ENCODE measurements at places on chromosomes 12 and 14.

DNA sequence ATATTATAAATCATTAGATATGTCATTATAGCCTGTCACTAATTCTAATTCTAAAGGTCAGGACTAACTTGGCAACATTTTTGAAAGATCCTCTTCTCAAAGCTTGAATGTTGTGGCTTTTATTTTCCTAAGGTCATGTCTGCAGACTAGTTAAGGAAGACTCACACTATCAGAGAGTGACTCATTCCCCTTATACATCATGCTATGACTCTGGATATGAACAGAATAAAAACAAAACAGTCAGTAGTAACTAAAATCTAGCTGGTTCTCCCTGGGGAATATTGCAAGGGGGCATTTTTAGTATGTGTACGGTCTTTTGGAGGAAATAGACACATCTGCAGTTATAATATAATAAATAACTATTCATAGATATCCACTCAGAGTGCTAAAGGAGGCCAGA lies 170.6 kb downstream of the SLC2A13 start:
- no peak for DNase-seq

- DNase-seq = no peak
These were observed 4.3 kb downstream of the GALNT9 start for GRCh38 chr12:132324841-132325732.

- DNase-seq = no peak
These were observed 73.9 kb downstream of the PRMT8 start for GRCh38 chr12:3564861-3565260.

- no peak for DNase-seq
These were observed 2.4 kb downstream of the KIF5A start for GRCh38 chr12:57552306-57552651.

DNA sequence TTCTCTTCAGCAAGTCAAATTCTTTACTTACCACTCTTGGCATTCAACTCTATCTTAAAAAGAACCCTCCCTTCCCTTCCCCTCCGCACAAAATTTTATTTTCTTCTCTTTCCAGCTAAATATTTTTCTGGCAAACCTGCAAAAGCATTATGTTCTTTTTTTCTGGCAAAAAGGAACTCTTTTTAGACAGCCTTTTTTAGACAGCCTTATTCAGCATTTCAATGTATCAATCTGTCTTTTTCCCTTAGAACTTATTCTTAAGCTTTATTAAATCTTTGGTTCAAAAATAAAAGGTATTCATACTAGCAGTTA lies 50.5 kb downstream of the SPTLC2 start:
- DNase-seq = no peak

- DNase-seq = no peak
These were observed 58.8 kb downstream of the RTN1 start for GRCh38 chr14:59811815-59812214.

- no peak for DNase-seq
These were observed 189.2 kb upstream of the RASSF8 start for GRCh38 chr12:25769082-25769945.

GRCh38 chr14:84036840-84037239 lies 1493.1 kb upstream of the FLRT2 start:
- DNase-seq = no peak

GRCh38 chr12:84537666-84538065 lies 374.9 kb downstream of the SLC6A15 start:
- no peak for DNase-seq

- no peak for DNase-seq
These were observed 987 bp downstream of the CCER1 start for GRCh38 chr12:90953956-90954421.

DNA sequence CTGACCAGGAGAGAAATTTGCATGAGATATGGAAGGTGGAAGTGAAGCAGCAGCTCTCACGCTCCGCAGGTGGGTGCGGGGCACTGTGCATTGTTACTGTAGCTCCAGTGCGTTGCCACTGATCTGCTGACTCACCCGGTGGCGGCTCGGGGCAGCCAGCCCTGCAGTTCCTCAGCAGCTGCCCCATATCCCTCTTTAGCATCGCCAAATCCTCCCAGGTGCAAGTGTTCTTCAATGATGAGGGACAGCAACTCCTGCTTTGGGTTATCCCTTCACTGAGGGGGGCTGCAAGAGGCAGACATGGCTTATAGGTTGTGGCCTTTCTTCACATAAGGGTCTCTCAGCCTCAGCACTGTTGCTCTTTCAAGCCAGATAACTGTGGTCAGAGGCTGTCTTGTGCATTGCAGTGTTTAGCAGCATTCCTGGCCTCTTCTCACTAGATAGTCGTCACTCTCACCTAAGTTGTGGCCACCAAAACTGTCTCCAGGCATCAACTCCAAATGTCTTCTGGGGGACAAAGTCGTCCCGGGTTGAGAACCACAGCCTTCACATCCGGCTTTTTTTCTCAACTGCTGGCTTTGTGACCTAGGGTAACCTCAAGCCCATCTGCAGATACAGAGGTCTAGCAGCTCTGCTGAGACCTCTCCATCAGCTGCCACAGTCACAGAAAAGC lies 180.8 kb downstream of the EFCAB11 start:
- peak; percentile 21 for DNase-seq

DNA sequence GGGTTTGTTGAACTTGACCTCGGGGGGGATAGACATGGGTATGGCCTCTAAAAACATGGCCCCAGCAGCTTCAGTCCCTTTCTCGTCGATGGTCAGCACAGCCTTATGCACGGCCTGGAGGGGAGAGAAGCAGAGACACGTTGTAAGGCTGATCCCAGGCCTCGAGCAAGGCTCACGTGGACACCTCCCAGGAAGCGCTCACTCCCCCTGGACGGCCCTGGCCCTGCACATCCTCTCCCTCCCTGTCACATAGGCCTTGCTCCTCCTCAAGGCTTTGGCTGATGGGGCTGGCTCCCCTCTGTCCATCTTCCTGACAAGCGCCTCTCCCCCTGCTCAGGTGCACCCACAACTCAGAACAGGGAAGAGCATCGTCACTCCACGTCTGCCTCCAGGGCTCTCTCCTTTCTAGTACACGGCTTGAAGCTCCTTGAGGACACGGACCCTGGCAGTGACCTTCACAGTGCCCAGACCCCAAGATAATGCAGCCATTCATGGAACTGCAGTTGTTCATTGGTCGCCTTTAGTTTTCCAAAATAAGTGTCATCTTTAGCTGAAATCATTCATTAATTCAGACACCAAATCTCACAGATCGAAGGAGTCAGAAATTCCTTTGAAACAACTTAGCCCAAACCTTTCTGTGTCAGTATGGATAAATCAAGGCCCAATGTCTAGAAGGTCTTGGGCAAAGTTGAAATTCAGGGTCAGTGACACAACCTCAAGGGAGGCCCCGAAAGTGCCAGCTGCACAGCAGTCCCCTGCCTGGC lies 9.7 kb downstream of the SERPINA1 start:
- no peak for DNase-seq

DNA sequence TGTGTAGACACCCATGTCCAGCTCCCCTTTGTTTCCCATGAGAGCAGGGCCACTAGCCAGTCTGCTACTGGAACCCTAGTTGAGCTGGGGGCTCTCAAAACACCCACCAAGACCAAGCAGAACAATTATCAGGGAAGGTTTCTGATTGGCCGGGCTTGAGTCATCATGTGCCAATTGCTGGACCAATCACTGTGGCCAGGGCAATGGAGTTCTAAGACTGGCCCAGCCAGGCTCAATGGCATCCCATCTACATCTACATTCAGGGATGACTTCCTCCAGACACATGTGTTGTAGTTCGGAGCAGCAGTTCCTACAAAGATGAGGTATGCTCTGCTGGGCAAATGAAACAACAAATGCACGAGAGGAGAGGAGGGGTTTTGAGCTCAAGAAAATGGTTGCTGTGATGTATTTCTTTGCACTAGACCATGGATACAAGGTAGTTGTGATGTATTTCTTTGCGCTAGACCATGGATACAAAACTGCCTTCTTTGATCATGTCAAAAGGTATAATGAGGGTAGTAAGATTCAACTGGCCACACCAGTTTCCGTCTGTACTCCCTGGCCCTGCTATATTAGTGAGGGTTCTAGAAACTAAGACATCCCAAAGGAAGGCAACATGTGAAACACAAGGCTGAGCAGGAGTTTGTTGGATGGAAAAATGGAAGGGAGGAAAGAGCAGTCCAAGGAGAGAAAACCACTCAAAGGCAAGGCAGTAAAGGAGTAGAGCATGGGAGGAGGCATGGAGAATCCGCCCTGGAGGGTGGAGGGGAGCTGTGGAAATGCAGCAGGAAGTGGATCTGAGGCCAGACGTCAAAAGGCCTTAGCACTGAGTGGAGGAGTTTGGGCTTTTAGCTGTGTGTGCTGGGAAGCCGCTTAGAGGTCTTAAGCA lies 8.9 kb upstream of the WSCD2 start:
- no peak for DNase-seq

DNA sequence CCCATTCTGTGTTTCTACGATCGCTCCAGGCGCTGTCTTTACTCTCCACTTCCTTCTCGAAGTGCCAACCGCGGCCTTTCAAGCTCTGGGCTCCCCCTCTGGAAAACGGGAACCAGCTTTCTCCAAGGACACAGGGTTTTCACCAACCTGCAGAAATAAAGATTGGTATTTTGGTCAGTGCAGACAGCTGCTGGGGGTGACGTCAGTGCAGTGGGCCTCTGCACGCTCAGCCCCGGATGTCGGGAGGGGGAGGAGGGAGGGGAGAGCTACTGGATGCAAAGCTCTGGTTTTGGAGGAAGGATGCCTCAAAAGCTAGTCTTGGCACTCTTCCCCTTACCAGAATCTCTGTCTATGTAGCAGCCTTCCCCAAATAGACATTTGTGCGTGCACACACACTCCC lies 19.9 kb downstream of the HRK start:
- no peak for DNase-seq
